Immature natural killer cell (primary cell): ENCODE measurements at places on chromosomes 3 and 15. TPM values are rescaled to one million over a fixed set of nuclear protein-coding genes. Genes with fewer than 3 reads are reported as not detected.

The TAGLN3 gene
- not detected for polyA plus RNA-seq

The MCTP2 gene
- polyA plus RNA-seq = 59.1 TPM

The WDR49 gene
- 0.21 TPM for polyA plus RNA-seq

The CCR9 gene
- not detected for polyA plus RNA-seq

- no peaks in the 10 kb centered on the region for H3K27me3 ChIP-seq
- no peak for DNase-seq
- no peaks in the 10 kb centered on the region for H3K36me3 ChIP-seq
Observed at GRCh38 chr3:144431134-144431533, 459.5 kb downstream of the DIPK2A start.

- H3K27ac ChIP-seq = no peak overlapping the region
- no peak for DNase-seq
- H3K27me3 ChIP-seq = peaks cover 5% of the 10 kb centered on the region
- no peak overlapping the region for H3K4me3 ChIP-seq
- no peaks in the 10 kb centered on the region for H3K4me1 ChIP-seq
Observed at GRCh38 chr15:81809543-81809942, 236.3 kb downstream of the MEX3B start.

DNA sequence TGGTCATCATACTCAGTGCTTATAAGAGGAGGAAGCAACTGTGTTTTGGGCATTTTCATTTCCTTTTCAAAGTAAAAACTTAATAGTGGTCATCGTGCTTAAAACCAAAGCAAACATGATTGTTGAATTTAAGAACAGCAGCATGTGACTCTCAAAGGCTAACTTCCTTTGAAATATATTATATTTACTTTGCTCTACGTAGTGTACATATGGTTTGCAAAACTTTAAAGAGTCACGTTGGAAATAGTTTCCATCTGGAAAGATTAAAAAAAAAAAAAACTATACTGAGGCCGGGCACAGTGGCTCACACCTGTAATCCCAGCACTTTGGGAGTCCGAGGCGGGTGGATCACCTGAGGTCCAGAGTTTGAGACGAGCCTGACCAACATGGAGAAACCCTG is 367.9 kb upstream of the BCHE start:
- H3K4me3 ChIP-seq = no peak overlapping the region
- no peaks in the 10 kb centered on the region for H3K27me3 ChIP-seq
- H3K27ac ChIP-seq = no peak overlapping the region
